Myometrial cell (primary cell): ENCODE measurements at places on chromosomes 7 and 10. TPM values are rescaled to one million over a fixed set of nuclear protein-coding genes. Genes with fewer than 3 reads are reported as not detected.

VGF gene
- 0.53 and 1.2 TPM in 2 replicates for total RNA-seq

BAZ1B gene
- 21.6 and 33.7 TPM in 2 replicates for total RNA-seq

IGF2BP3 gene
- 8.6 and 20.2 TPM in 2 replicates for total RNA-seq

NPC1L1 gene
- total RNA-seq: not detected in 2 replicates

OLAH gene
- total RNA-seq: not detected in 2 replicates

GATAD1 gene
- 14.2 and 15.6 TPM in 2 replicates for total RNA-seq
